ENCODE measurements at places on chromosomes 7 and 10.

- no peak for DNase-seq
Observed at GRCh38 chr10:122786269-122786668, 59.4 kb downstream of the CUZD1 start.

DNA sequence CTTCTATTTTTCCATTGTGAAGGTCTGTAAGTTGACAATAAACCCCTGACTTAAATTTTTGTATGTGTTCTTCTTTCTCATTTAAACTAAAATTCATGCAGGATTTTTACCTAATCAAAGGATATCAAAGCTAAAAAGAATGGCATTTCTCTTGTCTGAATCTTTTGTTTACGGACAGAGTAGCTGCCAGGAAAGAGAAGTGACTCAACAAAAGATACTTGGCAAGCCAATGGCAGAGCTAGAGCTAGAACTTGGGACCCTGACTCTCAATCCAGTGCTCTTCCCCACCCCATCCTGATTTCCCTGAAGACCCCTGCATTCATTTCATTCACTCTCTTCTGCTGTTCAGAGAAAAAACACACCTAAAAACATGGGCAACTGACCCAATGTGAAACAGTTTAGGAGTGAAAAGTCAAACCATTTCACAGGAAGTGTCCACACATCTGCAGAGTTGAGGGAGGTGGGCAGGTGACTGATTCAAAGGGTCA lies 40.2 kb upstream of the PDLIM1 start:
- no peak for DNase-seq

- no peak for DNase-seq
Observed at GRCh38 chr7:76071316-76072242, 23.7 kb downstream of the MDH2 start.

DNA sequence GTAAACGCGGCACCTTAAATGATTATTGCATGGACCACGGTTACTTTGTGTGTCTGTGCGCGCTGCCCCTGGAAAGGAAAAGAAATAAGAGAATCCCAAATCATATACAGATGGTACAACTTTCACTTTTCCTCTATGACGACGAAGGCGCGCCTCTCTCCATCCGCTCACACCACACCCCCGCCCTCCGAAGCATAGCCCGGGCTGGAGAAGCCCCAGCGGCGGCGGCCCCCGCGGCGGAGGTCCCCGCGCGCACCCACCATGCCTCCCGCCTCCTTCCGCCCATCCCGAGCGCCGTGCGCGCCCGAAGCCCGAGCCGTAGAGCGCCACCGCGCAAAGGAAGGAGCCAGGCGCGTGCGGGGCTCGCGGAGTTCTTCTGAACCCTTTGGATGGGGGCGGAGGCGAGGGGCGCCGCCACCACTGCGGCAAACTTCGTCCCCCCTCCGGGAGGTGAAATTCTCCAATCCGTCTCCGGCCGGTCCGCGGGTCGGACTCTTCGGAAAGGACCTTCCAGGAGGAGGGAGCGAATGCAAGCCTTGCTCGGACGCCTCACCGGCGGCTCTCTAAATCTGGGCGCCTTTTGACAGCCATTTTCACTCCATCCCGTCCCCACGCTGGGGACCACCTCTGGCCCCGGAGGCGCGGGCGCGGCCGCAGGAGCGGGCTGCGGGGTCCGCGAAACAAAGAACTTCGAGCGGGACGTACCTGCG lies 588 bp downstream of the GLI3 start:
- no peak for DNase-seq

GRCh38 chr7:71486856-71487628 lies 355.1 kb downstream of the GALNT17 start:
- DNase-seq: no peak

- no peak for DNase-seq
Observed at GRCh38 chr7:44077681-44078091, 4.6 kb downstream of the POLM start.

DNA sequence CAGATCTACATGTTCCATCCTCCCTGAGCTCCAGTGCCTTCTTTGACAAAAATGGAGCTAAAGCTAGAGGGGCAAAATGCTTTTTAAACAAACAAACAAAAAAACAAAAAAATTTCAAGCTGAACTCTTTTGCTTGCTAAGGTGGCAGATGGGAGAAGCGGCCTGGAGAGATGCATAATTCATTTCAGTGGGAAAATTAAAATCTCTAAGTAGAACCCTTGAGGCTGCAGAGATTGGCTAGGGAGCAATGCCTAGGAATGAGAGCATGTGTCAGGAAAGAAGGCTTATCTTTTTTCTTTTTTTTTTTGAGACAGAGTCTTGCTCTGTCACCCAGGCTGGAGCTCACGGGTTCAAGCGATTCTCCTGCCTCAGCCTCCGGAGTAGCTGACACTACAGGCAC lies 46.4 kb upstream of the SAMD8 start:
- DNase-seq: no peak

GRCh38 chr10:122485670-122486069 lies 24.3 kb downstream of the HTRA1 start:
- no peak for DNase-seq

DNA sequence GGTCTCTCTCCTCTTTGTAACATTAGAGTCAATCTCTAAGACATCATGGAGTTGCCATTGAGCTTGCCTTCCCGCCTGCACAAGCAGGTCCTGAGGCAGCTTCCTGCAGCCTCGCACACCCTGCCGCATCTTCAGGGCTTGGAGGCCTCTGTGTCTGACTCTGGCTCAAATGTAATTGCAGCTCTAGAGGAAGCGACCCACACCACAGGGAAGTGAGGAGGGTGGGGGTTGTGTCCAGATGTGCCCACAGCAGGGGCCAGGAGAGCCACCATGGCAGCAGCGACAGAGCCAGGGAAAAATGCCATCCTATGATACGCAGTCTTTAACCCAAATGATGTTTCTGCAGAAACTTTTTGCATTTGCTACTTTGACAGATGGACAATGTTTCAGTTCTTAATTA lies 216.0 kb upstream of the ZNF32 start:
- no peak for DNase-seq

DNA sequence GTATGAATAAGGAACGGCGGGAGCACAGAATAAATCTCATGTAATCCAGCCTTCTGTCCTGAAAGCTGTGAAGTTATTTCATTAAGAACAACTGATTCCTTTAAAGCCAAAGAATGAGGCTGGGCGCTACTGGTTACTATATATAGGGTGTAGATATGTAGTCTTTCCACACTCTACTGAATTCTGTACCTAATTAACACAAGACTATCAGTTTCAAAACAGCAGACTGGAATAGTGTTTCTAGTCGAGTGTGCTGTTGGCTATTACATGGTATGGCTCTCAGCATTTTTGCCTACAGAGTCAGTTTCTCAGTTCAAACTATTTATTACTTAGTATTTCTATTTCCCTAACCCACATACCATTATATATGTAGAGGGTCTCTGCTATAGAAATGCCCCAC lies 163.3 kb downstream of the THSD7A start:
- DNase-seq: no peak

DNA sequence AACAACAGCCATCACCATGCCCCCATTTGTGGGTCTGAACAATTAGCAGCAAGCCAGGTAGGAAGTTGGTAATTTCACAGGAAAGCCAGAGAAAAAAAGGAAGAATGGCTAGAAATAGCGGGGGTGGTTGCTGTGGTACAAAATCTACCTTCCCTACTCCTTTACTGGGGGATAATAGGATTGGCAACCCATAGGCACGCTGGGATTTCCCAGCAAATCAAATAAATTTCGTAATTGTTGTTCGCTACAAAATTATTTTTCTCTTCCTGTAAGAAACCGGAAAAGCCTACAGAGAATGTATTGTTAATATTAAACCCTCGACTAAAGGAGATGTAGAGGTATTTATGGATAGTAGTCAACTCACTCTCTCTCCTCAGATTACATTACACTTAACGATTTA lies 123.9 kb downstream of the DOCK4 start:
- no peak for DNase-seq

- DNase-seq: no peak
Observed at GRCh38 chr10:131141207-131141606, 170.3 kb downstream of the TCERG1L start.

DNA sequence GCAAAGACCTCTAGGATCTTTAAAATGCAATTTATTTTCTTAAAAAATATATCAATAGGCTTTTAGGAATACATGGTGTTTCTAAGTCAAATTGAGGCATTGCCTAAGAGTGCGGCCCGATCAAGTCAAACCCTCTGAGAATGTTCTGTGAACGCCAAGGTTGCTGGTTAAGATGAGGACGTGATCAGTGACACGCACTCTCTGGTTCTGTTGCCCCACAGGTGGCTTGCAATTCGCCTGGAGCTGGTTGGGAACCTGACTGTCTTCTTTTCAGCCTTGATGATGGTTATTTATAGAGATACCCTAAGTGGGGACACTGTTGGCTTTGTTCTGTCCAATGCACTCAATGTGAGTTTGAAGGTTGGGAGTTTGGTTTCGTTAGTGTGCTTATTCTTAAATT lies 59.3 kb downstream of the ABCC2 start:
- DNase-seq: no peak

DNA sequence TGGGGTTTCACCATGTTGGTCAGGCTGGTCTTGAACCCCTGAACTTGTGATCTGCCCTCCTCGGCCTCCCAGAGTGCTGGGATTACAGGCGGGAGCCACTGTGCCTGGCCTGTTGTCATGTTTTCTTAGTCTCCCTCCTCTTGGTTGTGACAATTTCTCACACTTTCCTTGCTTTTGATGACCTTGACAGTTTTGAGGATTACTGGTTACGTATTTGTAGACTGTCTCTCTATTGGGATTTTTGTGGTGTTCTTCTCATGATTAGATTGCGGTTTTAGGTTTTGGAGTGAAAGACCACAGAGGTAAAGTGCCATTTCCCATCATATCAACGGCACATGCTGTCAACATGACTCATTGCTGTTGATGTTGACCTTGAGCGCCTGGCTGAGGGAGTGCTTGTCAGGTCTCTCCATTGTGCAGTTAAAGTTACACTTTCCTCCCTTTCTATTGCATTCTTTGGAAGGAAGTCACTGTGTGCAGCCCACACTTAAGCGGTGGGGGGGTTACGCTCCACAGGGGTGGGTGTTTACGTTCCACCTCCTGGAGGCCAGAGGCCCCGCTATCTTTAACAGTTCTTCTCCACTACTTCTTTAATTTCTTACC lies 10.8 kb downstream of the NEURL1 start:
- no peak for DNase-seq

DNA sequence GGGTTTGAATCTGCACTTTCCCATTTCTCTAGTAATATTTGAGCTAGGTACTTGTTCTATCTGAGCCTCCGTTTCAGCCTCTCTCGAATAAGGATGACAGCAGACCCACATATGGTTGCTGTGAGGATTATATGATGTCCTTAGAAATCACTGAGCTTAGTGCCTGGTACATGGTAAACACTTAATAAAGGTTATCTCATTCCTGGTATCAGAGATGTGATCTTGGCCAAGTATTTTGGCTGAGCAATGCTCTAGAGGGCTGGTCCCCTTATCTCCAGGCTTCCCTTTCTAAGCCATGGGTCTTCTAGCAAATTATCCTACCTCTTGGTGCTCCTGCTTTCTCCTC lies 407 bp upstream of the MKRN1 start:
- DNase-seq: no peak

DNA sequence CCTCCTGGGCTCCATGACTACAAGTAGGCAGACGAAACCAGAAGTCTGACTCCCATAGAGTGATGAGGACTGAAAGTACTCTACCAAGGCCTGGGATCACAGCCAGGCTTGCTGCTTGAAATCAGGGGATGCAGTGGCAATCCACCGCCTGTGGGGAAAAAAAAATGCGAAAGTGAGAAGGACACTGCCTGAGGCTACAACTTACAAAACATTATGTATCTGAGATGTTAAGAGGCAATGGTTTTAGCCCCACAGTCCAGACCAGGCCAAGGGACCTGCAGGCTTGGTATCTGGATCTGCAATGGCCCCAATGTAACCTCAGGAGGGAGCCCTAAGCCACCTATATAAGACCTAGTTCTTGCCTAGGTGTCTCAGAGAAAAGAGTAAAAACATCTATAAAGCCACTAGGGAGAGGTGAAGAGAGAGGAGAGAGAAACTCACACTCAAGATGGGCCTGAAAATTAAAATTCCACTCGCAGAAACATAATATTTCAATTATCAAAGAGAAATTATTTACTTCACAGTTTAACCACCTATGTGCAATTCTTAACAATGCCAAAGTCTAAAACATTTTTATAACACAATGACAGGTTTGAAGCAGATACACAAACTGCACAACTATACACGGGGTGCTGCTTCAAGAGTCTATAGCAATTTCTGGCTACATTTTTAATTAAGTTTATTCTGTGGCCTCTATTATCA lies 13.9 kb downstream of the DNAJC1 start:
- no peak for DNase-seq

GRCh38 chr10:59358576-59358975 lies 3.8 kb downstream of the FAM13C start:
- no peak for DNase-seq

DNA sequence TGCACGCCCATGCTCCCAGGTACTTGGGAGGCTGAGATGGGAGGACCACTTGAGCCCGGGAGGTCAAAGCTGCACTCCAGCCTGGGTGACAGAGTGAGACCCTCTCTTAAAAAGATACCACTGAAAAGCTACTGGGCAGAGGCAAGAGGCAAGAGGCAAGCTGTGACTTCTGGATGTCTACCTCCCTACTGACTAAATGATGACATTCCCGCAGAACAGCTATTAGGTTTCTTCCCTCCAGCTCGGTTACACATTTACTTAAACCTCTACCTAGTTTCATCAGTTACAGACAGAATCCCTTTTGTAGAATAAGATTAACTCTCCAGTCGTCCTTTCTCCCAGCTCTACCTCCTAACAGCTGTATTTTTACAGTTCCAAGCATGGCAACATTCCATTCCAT lies 21.2 kb downstream of the RHEB start:
- no peak for DNase-seq

GRCh38 chr7:47218378-47219176 lies 363.3 kb downstream of the TNS3 start:
- DNase-seq: no peak

DNA sequence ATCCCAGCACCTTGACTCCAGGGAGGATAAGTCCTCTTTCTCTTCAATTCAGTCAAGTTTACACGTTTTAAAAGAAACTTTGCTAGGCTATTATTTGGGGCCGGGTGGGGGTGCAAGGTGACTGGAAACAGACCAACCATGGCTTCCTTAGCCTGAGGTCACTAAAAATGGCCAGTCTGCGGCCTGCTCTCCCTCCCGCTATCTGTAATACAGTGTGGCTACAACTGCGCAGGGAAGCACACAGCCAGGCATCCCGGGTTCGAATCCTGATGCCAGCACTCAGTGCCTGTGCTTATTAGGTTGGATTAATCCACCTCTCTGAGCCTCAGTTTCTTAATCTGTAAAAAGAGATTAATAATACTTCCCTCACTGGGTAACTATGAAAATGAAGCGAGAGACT lies 19.5 kb downstream of the ATP6V1F start:
- DNase-seq: no peak

DNA sequence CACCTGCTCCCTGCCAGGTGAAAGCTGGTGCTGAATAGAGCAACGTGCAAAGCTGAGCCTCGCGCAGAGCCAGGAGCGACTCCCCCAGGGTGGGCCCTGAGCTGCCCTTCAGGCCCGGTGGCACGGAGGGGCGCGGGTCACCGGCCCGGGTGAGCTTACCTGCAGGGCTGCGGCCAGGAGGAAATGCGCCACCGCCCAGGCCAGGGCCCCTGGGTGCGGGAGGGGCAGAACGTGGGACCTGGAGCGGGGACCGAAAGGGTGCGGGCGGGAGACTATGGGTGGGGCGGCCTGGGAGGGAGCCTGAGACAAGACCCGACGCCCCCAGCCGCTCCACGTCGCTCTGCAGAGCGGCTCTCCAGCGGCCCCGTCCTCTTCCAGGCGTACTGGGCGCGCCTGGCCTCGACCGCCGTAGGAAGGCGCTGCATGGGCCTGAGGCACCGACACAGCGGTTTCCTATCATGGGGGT lies 122.1 kb downstream of the BTAF1 start:
- no peak for DNase-seq

- DNase-seq: no peak
Observed at GRCh38 chr10:49323171-49323895, 24.4 kb downstream of the C10orf71 start.

Data from keratinocyte (primary cell).